Foreskin keratinocyte (primary cell): ENCODE measurements at places on chromosomes 16 and 17. TPM values are rescaled to one million over a fixed set of nuclear protein-coding genes. Genes with fewer than 3 reads are reported as not detected.

CRYBA1 gene
- not detected in 2 replicates for polyA plus RNA-seq

KIF2B gene
- polyA plus RNA-seq: not detected in 2 replicates

DNA sequence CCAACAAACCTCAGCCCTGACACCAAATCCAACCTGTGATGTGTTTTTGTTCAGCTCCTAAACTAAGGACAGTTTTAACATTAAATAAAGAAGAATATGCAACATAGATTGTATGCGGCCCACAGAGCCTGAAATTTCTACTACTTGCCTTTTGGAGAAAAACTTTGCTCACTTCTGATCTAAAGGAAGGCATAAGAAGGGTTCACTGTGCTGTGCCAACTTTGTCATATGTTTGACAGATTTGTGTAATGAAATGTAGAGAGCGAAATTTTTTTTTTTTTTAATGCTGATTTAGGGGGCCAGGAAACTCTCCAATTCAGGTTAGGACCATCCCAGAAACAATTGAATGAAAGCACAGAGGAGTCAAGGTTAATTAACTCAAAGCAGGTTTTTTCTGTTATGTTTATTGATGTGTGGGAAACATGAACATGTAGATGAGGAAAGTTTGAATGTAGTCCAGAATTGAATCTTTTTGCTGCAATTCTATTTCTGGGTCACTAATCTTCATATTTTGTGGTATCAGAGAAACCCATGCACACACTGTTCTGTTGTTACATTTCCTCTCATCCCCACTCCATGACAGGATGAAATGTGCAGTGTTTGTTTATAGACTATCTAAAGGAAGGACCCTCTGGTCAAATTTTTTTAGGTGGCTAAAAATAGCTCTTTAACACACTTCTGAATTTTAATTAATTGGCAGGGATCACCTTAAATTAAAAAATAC lies 71.5 kb downstream of the TAOK1 start:
- no peak for DNase-seq

- no peak for DNase-seq
These were observed 453.3 kb downstream of the KCNJ2 start for GRCh38 chr17:70622368-70623260.
